ENCODE measurements at places on chromosomes 2 and 18.

- no peak for DNase-seq
These were observed 122.0 kb upstream of the APCDD1 start for GRCh38 chr18:10332452-10332851.

GRCh38 chr2:104049438-104049837 is 804.5 kb upstream of the POU3F3 start:
- no peak for DNase-seq

- DNase-seq = no peak
These were observed 87.5 kb downstream of the MSH2 start for GRCh38 chr2:47490406-47490805.

DNA sequence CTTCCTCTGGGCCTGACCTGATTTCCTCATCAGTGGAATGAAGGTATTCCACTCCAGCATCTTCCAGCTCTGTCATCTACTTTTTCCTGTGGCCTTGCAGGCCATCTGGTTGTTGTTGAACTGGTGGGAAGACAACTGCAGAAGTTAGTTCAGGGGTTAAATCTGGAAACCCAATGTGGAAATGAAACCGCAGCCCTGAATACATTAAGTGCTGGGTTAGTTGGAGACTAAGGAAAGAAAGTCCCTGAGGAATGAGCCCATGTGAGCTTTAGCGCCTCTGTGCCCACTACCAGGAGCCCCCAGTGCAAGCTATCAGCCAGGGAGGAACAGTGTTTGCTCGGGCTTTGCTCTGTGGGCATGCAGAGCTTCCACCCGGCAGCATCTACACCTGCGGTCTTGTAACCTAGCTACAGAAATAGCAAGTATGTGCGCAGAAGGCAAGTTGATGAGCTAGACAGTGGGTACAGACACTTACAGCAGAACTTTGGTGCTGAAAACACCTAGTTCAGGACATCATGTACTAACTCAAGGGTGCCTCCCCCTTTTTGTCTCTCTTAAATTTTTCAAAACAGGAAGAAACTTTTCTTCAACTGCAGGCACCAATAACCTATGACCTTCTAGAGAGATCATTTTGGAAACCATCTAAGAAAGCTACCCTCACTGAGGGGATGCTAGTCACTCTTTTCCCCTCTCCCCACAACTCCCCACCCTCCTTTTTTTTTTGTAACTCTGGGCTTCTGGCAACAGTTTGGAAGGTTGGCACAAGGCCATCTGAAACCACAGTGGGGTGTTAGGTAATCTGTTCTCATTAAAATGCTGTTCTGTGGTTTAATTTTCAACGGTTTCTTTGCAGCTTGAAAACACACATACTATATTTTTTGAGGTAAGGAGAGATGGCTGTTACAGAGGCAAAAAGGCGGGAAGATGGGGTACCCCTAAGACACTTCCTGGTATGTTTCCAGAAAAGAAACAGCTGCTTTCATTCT is 18.3 kb upstream of the CXCR4 start:
- DNase-seq = peak; percentile 59

Data from activated T-helper 1 cell treated with anti-CD3 and anti-CD28 coated beads, Interleukin-12 subunit alpha, Interleukin-12 subunit beta, Interleukin-2, Interleukin-4 antibody, amounts not matched to agents 30 ng/mL and 10 ng/mL and 1 ng/mL, durations not matched to agents 14 hours and 24 hours and 36 hours (primary cell).